Iris pigment epithelial cell (primary cell): ENCODE measurements at places on chromosomes 3 and 15.

- no peak for DNase-seq
Observed at GRCh38 chr3:168197162-168197561, 101.4 kb upstream of the GOLIM4 start.

DNA sequence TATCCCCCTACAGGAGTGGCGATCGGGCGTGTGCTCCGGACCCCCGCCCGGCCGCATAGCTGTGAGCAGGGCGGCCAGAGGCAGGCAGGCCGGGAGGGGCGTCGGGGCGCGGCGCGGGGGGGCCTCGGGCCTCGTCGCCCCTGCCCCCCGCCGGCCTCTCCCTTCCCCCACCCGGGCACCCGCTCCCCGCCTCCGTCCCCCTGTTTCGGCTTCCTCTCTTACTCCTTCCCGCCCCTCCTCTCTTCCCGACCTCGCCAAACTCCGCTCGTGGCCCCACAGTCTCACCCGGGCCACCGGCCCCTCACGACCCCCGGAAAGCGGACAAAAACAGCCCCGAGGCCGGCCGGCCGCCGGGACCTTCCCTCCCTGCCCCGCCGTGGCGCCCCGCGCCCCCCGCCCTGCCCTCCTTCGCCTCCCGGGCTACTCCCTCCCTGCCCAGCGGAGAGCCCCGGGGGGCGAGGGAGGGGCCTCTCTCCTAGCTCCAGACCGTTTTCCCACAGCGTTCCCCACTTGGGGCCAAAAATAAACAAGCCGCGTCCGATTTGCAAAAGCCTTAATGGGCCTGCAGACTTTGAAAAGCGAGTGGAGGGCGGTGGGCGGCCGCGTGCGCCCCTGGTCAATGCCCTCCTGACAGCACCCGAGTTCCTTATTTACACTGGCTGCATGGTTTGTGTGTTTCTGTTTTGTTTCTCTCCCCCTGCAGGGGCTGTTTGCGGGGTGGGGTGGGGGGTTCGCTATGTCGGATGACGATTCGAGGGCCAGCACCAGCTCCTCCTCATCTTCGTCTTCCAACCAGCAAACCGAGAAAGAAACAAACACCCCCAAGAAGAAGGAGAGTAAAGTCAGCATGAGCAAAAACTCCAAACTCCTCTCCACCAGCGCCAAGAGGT is 1.0 kb downstream of the UBE2E1 start:
- peak; percentile 49 for DNase-seq

DNA sequence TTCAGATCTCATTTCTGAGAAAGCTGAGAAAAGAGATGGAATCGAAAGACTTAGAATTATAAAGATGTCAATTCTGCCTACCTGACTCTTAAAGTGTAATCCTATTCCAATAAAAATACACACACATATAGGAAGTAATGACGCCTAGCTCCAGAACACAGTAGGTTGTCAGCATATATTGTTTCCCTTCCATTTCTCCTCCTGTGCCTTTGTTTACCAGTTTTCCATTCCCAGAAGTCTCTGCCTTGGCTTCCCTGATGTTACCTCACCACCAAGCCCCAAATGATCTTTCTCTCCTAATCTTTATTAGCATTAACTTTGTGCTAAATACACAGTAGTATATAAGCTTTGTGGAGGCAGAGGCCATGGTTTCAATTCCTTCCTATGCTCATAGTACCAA is 40.0 kb downstream of the TM4SF4 start:
- DNase-seq, result no peak

DNA sequence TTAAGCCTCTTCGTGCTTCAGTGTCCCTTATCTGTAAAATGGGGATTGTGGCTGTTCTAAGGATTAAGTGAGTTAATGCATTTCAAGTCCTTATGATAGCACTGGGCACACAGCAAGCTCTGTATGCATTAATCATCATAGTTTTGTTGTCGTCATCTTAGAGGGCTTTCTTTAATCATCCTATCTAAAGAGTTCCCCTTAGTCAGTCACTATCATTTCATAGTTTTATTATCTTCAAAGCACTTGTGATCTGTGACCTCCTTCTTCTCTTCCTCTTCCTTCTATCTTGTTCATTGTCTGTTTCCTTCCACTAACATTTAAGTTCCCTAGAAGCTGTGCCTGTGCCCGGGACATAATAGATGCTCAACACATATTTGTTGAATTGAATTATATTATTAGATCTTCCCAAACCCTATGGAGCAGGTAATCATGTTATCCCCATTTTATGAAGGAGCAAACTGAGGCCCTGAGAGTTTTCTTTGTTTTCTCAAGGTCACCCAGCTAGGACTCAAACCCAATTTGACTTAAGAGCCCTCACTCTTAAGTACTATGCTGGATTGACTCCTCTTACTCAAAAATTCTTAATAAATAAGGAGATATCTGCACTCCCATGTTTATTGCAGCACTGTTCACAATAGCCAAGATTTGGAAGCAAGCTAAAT is 24.1 kb downstream of the DUOX2 start:
- peak; percentile 44 for DNase-seq

DNA sequence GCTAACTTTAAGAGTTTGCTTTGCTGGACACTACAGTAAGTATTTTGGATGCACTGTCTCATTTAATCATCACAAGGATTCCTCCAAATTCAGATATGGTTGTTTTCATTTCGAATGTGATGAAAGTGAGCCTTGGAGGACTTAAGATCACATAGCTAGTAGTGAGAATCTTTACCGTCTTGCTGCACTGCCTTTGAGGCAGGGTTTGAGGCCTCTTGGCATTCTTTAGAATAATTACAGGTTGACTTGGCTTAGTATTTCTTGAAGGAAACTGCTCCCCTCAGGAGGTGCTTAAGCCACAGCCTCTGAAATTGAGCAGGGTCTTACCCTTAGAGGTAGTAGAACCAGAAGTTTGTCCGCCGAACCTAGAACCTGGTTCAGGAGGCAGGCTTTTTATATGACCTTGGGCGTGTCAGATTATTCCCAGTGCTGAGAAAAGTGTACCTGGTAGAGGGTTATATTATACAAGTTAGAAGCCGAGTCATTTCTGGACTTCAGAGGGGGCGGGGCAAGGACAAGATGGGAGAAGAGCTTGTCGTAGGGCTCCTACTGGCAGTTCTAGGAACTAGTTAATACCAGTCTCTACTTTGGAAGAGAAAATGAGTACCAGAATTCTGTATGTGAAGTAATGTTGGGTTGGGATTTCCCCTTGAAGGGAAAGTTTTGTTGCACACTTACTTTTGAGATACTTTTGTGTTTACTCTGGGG is 1.1 kb downstream of the TFG start:
- DNase-seq, result peak; percentile 89

- DNase-seq, result peak; percentile 83
Observed at GRCh38 chr3:15361494-15362214, 29.3 kb upstream of the SH3BP5 start.

DNA sequence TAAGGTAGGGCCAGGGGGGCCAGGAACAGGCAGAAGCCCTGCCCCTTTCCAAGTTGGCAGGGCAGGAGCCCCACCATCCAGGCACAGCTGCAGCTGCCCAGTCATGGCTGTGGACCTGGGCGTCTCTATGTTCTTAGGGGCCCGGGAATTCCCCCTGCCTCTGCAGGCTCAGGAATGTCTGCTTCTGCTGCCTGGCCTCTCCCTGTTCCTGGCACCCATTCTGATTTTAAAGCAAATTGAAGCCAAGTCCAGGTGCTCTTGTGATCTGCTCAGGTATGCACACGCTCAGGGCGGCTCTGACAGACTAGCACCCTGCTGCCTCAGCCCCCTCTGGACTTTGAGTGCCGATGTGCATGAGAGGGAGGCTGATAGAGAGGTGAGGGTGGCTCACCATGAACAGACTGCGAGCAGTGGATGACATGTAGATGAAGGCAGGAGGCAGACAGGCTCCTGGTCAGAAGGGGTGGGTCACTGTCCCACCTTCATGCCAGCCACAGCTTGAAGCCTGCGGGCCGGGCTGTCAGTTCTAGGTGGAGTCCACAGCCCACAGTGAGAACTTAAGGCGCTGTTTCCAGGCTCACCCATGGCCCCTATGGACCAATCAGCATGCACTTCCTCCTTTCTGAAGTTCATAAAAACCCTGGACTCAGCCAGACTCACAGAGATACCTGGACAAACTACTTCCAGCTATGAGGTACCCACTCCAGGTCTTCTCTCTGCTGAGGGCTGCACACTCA is 747.8 kb upstream of the GBE1 start:
- no peak for DNase-seq

- no peak for DNase-seq
Observed at GRCh38 chr15:58530056-58530590, 98.3 kb downstream of the LIPC start.

DNA sequence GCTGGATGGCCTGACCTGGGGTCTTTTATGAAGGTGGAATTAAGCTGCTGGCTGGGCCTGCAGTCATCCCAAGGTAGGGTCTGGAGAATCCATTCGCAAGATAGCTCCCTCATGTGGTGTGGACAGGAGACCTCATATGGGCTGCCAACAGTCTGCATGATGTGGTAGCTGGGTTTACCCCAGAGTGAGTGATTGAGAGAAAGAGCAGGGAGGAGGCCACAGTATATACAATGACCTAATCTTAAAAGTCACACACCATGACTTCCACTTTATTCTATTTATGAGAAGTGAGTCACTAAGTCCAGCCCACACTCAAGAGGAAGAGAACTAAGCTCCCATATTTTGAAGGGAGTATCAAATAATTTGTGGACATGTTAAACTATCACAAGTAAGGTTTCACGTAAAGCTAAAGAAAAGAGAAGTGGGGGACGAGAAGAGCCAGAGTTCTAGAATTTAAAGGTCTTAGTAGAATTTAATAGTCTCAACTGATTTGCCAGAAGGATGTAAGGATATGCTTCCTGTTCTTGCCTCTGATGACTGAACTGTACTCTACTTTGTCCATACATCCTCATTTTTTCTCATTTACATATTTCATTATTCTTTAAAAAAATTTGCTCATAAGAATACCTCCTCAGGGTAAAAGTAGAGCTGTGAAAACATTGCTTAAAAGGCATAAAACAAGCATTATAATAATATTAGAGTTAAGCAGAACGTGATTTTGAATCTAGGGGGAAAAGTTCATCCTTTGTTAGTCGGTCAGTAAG is 184.4 kb downstream of the PEX5L start:
- peak; percentile 73 for DNase-seq

- DNase-seq, result no peak
Observed at GRCh38 chr3:130838898-130839600, 54.8 kb upstream of the ATP2C1 start.

- no peak for DNase-seq
Observed at GRCh38 chr3:156803952-156804741, 22.0 kb upstream of the LEKR1 start.

- DNase-seq, result peak; percentile 57
Observed at GRCh38 chr15:70245932-70246622, 148.4 kb upstream of the TLE3 start.

- DNase-seq, result peak; percentile 28
Observed at GRCh38 chr3:29144361-29144760, 136.5 kb upstream of the RBMS3 start.

GRCh38 chr3:72176537-72177041 is 391.6 kb upstream of the PROK2 start:
- no peak for DNase-seq

- DNase-seq, result no peak
Observed at GRCh38 chr15:51863131-51863530, 33.7 kb downstream of the TMOD3 start.

- DNase-seq, result no peak
Observed at GRCh38 chr15:66738595-66738994, 36.6 kb downstream of the SMAD6 start.

GRCh38 chr3:109021556-109021955 is 67.9 kb upstream of the GUCA1C start:
- no peak for DNase-seq

GRCh38 chr3:140529096-140529495 is 148.8 kb upstream of the TRIM42 start:
- peak; percentile 78 for DNase-seq

- no peak for DNase-seq
Observed at GRCh38 chr3:133712017-133712416, 34.2 kb upstream of the TF start.

DNA sequence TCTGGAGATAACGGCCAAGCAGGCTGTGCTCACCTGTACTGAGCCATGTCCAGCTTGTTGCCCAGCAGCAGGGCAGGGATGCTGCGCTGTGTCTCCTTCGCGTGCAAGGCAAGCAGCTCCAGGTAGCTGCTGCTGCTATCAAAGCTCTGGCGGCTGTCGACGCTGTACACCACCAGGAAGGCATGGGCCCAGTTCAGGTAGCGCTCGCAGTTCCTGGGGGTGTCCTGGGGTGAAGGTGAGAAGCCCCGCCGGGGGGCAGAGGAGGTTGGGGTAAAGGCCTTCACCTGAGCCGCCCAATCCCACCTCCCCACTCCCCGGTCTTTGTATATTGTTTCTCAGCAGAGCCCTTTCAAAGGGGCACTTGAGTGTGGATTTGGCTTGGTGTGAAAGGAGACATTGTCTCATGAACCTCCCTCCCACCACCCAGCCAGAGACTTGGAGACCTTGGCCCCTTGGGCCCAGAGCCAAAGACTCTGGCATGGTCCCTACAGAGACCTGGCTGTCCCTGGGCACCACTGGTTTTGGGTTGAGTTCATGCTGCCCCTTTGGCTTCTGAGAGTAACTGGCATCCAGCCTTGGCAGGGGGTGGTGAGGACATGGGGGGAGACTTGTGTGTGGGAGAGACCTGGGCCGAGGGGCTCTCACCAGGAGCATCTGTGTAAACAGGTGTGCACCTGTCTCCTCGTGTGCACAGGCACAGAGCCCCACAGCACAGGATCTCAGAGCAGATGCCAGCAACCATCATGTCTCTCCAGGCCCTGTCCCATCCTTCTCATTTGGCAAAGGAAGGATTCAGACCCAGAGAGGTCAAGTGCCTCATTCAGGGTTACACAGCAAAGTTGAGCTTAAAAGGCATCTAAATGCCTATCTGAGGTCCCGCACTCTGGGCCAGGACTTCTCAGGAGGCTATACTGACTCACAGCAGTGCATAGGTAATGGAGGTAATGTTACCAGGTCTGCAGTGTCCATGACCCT is 9.1 kb downstream of the RASL12 start:
- no peak for DNase-seq

DNA sequence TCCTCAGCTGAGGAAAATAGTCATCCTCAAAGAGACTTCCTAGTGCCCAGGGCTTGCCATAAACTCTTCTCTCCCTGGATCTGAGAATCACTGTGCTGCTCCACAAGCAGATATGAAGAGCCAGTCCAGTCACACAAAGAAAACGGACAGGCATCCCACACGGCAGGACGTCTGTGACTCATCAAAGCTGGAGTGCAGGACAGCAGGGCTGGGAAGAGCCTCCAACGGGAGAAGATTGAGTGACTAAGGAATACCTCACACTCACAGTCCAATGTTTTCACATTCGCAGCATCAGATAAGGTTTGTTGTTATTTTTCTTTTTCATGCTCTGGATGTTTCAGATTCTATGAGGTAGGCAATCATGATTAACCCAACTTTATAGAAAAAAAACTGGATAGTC is 57.8 kb downstream of the NEK10 start:
- peak; percentile 93 for DNase-seq

GRCh38 chr15:101542306-101543025 is 53.0 kb upstream of the PCSK6 start:
- no peak for DNase-seq

- DNase-seq, result no peak
Observed at GRCh38 chr3:113193288-113193687, 18.1 kb upstream of the BOC start.

DNA sequence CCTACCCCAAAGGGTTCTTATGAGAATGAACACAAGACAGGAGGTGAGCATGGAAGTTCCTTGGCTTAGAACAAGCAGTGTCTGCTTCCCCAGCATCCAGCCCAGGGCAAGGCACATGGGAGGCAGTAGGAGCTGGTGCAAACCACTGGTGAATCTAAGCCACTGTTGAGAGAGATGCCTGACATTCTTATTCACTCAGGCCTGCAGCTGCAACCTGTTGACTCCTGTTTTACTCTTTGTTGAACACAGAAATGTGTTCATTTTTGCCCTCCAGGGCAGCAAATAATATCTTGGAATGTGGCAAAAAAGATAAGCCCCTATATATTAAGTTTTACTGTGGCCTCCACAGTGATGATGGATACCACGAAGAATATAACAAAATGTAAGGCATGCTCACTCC is 8.9 kb upstream of the PAK6 start:
- no peak for DNase-seq
